ENCODE measurements at places on chromosomes 2 and 18.

GRCh38 chr2:76073992-76074604 is 363.4 kb upstream of the GCFC2 start:
- DNase-seq: no peak

- DNase-seq: no peak
Observed at GRCh38 chr2:20185176-20186022, 39.5 kb downstream of the SDC1 start.

DNA sequence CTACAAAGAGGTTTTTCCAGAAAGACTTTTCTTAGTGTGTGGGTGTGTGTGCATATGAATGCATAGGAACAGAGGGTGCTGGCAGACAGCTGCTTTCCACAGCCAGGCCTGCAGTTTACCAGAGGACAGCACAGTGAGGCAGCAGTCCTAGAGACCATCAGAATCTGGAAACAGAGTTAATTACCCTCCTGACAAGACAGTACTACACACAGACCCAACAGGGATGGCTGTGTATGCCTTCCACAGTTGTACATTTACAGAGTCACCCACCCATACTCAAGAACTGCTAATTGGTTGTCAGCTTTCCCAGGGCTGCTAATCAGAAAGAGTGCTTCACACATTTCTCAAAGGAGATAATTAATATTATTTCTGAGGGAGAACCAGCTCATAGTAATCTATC is 104.7 kb downstream of the FEZ2 start:
- DNase-seq: no peak

GRCh38 chr18:60112369-60112768 is 212.6 kb downstream of the PMAIP1 start:
- DNase-seq: no peak
